ENCODE measurements at places on chromosomes 4 and X. TPM values are rescaled to one million over a fixed set of nuclear protein-coding genes. Genes with fewer than 3 reads are reported as not detected.

The CXorf49B gene
- not detected for total RNA-seq

The RBM47 gene
- total RNA-seq: 241 TPM

The SPANXN3 gene
- not detected for total RNA-seq

The ADRA2C gene
- total RNA-seq: 28.6 TPM

The JADE3 gene
- 6.8 TPM for total RNA-seq

- H3K4me3 ChIP-seq: no peak overlapping the region
- no peaks in the 10 kb centered on the region for H3K27me3 ChIP-seq
- H3K36me3 ChIP-seq: no peaks in the 10 kb centered on the region
- no peak overlapping the region for H3K27ac ChIP-seq
- DNase-seq: no peak
Measured at GRCh38 chrX:129908636-129909035, 2.7 kb downstream of the UTP14A start.

GRCh38 chr4:181550381-181550780 lies 692.8 kb upstream of the TENM3 start:
- H3K4me3 ChIP-seq: no peak overlapping the region
- H3K4me1 ChIP-seq: no peaks in the 10 kb centered on the region
- H3K36me3 ChIP-seq: no peaks in the 10 kb centered on the region
- H3K27me3 ChIP-seq: no peaks in the 10 kb centered on the region
- no peak for DNase-seq
- H3K27ac ChIP-seq: no peak overlapping the region

DNA sequence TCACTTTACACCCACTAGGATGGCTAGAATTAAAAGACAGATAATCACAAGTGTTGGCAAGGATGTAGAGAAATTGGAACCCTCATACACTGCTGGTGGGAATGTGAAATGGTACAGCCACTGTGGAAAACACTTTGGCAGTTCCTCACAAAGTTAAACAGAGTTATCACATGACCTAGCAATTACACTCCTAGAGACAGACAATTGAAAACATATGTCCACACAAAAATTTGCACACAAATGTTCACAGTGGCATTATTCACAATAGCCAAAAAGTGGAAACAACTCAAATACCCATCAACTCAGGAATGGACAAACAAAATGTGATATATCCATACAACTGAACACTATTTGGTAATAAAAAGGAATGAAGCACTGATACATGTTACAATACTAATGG lies 5.7 kb downstream of the ZNF280C start:
- no peak for DNase-seq
- H3K27me3 ChIP-seq: no peaks in the 10 kb centered on the region
- H3K36me3 ChIP-seq: no peaks in the 10 kb centered on the region
- H3K4me3 ChIP-seq: no peak overlapping the region
- no peak overlapping the region for H3K27ac ChIP-seq

- peaks cover 8% of the 10 kb centered on the region for H3K27me3 ChIP-seq
- no peak overlapping the region for H3K27ac ChIP-seq
- DNase-seq: no peak
- H3K4me1 ChIP-seq: no peaks in the 10 kb centered on the region
- no peak overlapping the region for H3K4me3 ChIP-seq
Measured at GRCh38 chr4:41757521-41758156, 9.1 kb upstream of the PHOX2B start.

GRCh38 chr4:146029147-146029546 lies 90.5 kb upstream of the ZNF827 start:
- H3K27ac ChIP-seq: no peak overlapping the region
- no peak for DNase-seq
- H3K4me3 ChIP-seq: no peak overlapping the region
- no peaks in the 10 kb centered on the region for H3K27me3 ChIP-seq
- H3K4me1 ChIP-seq: peaks cover 2% of the 10 kb centered on the region

DNA sequence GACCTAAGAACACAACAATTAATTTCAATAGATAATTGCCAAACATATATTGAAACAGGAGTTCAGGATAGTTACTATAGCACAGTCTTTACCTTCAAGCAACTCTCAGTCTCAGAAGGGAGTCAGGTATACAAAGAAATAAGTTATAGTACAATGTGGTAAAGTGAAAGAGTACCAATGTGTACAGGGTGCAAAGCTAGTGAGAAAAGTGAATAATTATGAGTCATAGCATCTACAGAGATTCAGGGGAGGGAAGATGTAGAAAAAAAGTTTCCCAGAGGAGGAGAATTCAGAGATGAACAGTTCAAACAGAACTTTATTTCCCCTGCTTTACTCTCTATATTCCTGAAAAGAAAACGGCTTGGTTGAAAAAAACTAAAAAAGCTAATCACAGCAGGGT lies 22.7 kb upstream of the DKK2 start:
- no peak for DNase-seq
- H3K4me1 ChIP-seq: no peaks in the 10 kb centered on the region
- H3K36me3 ChIP-seq: no peaks in the 10 kb centered on the region
- no peaks in the 10 kb centered on the region for H3K27me3 ChIP-seq

Measured in prostate gland (tissue), 2 donors.